ENCODE measurements at places on chromosomes 11 and 22.

DNA sequence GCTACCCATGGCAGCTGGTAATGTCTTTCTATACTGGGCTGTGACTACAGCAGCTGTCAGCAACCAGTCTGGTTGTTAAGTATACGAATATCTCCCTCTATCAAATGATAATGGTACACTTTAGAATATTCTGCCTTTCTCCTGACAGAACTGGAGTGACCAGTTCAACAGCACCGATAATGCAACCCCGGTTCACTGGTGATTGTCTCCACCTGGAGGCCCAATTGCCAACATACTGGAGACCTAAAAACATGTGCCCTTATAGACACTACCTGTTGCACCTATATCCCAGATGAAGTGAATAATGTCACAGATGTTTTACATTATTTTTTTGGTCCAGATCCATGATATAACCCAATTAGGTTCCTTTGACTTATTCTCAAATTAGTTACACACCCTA is 21.1 kb downstream of the OR5P2 start:
- DNase-seq = no peak

DNA sequence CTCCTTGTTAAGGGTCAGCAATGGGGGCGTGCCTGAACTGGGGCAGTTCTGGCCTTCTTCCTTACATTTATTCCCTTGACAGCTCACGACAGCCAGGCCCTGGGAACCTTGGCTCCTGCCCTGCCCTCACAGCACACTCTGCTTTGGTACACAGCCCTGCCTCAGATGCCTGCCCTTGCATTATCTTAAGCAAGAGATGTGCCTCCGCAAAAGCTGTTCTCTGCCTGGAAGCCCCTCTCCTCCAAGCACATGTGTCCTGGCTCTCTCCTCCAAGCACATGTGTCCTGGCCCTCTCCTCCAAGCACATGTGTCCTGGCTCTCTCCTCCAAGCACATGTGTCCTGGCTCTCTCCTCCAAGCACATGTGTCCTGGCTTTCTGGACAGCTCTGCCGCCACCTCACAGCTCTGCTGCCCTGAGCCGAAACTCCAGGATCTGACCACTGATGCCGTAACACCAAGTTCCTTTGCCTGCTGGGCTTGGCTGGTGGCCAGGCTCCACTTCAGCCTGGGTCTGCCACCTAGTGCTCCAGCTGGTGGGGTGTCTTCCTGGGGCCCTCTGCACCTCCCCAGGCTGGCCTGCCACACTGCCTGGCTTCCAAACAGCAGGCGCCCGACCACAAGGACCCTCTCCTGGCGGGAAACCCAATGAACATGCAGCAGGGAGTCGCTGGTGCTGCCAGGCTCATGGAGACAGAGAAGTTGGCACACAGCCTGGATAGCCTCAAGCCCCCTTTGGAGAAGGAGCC is 53.0 kb downstream of the SCUBE1 start:
- DNase-seq = no peak

GRCh38 chr11:67351275-67352005 is 1.9 kb downstream of the POLD4 start:
- DNase-seq = peak; percentile 90

DNA sequence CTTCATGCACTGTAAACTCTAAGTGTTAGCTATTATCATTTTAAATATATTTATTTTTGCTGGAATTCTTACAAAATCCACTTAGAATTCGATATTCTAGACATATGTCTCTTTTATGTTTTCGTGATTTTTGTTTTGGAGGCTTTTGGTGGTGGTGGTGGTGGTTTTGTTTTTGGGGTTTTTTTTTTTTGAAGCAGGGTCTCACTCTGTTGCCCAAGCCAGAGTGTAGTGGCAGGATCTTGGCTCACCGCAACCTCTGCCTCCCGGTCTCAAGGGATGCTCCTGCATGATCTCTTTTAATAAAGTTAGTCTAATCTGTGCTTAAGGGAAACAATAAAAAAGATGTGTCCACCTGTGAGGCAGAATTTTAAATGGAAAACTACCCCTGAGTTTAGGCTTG is 117.7 kb downstream of the MRTFA start:
- no peak for DNase-seq
